ENCODE measurements at places on chromosomes 5 and 9.

DNA sequence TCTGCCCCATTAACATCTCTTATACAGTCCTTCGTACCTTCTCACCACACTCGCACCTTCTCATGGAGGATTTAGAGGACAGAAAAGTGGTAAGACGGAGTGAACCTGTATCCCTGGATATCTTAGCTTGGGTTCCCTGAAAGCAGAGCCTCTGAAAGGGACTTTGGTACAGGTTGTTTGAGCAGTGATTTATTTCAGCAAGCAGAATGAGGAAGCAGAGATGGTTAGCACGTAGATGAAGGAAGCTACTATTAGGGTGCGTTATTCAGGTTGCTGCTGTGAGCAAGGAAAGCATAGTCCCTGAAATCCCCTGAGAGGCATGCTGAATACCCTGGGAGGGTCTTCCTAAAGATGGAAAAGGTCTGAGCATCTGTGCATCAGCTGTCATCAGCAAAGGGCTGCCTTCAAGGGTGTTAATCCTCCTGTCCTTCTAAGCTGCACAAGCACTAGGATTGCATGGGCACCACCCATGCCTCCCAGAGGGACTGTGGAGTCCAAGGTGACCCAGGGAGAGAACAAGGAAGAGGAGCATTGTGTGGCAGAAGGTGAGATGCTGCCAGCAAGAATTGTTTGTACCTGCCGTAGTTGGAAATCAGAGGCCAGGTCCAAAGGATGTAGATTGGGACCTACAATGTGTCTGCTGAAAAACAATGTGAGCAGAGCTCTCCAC lies 273.7 kb downstream of the RASEF start:
- DNase-seq = no peak

DNA sequence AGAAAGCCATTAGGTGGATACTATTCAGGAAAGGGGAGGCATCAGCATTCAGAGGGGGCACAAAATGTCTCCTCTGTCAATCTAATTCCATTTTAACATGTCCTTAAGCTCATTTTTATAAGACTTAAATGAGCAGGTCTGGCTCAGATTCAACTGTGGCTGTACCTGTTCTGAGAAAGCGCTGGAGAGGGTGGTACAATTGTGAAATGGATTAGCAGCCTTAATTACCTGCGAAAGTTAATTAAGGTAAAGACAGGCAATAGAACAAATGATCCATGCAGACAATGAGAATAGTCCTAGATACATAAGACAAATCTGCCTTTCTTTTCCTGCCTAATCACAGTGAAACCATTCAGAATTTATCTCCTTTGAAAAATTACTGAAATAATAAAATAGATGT lies 96.2 kb downstream of the TAF11L14 start:
- no peak for DNase-seq

GRCh38 chr5:176574297-176574591 lies 25.1 kb downstream of the CDHR2 start:
- no peak for DNase-seq

DNA sequence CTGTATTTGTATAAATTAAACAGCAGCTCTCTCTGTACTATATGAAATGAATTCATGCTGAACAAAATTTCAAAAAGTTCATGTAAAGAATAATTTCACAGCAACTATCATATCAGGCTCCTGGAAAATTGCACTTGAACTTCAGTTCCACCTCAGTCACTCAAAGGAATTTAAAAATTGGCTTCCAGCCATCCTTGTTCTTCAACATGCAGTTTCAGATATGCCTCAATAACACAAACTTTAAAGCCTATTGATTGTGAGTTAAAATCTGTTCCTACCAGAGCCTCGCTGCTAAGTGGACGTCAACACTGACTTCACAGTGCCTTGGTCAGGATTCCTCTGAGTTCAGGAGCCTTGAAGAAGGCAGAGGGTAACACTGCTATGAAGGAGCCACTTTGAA lies 418.7 kb upstream of the WWC1 start:
- no peak for DNase-seq

DNA sequence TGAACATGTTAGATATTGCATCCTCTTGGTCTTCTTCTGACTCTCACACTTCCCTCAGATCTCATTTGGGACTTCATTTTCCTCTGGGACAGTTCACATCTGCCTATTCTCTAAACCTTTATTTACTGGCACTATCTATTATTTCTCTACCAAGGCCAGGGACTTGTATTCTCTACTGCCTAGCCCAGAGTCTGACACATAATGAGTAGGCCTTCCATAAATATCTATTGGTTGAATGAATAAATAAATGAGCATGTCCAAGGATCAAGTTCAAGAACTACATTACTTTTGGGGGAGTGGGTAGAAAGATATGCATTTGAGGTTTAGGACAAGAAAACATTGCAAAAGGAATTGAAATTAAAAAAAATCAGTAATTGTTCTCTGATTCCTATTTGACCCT lies 250.3 kb downstream of the TRIM32 start:
- DNase-seq = no peak

DNA sequence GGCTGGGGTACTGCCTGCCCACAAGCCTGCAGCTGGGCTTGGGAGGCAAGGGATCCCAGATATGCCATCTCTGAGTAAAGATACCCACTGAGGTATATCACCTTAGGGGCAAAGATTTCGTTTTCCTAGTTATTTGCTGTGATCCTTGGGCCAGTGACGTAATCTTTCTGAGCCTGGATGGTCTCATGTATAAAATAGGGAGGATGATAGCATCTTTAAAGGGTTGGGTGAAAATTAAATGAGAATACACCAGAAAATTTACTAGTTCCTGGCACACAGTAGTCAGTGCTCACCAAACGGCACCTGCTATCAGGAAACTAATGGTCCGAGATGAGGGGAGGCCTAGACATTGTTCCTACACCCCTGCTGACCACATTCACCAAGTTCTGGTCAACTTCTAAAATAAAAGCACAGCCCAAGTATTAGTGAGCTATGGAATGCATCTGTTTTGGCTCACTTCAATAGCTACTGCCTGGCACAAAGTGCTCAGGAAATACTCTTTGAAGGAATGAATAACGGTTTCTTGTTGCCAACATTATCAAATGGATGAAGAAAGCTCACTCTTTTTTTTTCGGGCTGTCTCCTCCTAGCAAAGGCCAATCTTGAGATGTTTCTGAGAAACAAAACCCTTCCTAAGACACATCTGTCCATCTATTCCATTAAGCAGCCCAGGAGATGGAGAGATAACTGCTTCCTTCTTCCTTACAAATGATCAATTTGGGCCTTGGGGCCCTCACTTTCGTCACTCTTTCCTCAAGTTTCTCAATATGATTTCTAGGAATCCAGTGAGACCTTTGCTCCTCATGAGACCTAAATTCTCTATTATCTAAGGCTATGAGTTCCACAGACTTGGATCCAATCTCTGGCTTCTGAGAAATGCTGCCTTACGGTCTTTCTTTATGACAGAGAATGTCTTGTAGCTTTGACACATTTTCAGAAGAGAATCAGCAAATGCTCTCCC lies 98.2 kb downstream of the DPYSL3 start:
- DNase-seq = no peak

DNA sequence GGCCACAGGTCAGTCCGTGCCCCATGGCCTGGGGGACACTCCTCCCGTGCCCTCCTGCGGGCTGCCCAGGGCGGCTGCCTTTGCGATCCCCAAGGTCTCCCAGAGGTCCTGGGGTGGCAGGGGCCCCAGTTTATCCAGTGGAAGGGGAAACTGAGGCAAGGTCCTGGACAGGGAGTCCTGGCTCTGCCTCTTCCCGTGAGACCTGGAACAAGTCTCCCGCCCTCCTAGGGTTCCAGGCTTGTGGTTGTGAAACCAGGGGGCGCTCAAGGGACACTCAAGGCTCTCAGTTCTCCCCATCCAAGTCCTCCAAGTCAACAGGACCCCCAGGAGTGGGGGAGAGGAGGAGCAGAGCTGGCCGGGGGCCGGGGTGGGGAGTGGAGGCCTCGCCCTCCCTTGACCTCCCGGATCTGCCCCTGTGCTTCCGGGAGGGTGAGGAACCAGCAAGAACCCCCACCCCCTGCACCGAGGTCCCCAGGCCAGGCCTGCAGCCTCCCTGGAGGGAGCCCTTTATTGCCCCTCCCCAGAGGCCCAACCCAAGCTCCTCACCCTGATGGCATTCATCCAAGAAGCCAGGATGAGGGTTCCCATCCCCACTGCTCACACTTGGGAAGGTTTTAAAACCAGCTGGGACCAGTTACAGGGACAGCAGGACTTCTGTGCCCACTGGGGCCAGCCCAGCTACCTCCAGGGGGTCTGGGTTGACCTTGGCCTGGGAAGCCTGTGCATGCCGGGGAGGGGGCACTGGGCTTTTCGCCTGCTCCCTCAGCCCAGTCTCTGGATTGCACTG lies 24.7 kb upstream of the TMEM250 start:
- no peak for DNase-seq

DNA sequence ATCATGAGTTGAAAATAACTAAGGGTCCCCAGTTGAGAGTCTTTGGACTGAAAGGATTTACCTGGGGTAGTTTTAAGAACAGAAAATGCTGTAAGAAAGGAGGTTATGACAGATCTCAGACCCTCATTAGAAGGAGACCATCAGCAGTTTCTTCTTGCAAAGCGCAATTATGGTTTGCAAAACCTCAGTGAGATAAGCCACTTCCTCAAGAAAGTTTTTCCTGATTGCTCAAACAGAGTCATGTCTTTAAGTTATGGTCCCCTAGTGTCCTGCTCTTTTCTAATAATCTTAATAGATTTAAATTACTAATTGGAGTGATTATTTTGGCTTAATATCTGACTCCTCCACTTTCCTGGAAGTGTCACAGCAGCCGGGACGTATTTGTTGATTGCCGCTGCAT lies 293.2 kb upstream of the KLF4 start:
- DNase-seq = no peak

DNA sequence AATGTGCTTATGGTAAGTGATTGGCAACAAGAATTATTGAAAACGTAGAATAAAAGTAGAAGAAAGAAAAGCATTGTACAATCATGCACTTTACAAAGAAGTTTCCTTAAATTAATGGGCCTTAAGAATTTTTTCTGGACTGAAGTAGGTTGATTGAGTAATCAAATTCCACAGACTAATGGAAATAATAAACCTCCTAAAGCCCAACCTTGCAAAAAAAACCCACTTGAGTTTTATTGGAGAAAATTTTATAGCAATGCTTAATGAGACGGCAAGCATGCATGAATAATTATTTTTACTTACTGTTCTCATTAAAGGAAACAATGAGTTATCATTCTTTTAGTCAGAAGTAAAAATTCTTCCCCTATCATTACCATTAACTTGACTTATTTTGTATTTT lies 676.1 kb upstream of the C9orf72 start:
- no peak for DNase-seq

- DNase-seq = no peak
Measured at GRCh38 chr5:119373449-119373858, 17.6 kb downstream of the TNFAIP8 start.

DNA sequence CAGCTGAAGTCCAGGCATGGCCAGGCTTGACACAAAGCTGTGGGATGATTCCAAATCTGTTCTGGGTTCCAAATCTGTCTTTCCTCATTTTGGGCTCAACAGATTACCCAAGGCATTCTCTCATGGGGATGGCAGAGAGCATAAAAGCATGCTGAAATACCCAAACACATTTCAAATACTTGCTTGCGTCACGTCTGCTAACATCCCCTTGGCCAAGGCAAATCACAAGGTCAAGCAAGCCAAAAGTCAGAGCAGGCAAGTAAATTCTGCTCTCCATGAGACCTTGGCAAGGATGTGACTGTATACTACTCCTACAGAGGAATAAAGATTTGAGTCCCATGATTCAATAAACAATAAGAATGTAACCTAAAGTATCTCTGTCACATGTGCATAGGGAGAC lies 306.7 kb downstream of the EPB41L4A start:
- no peak for DNase-seq

DNA sequence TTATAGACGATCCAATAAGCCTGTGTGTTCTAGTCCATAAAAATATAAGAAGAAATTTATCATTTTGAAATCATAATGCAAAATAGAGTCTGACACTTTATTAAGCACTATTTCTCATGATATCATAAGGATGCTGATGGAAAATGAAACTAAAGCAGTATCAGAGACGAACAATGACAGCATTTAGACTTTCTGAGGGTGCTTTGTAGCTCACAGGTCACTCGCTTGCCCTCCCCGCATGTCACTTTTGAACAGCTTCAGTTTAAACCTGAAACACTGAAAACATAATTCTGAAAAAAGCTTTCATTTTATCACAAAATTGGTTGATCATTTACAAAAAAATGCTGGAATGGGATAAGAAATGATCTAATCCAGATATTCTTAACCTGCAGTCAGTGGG lies 247.1 kb downstream of the EBF1 start:
- no peak for DNase-seq

DNA sequence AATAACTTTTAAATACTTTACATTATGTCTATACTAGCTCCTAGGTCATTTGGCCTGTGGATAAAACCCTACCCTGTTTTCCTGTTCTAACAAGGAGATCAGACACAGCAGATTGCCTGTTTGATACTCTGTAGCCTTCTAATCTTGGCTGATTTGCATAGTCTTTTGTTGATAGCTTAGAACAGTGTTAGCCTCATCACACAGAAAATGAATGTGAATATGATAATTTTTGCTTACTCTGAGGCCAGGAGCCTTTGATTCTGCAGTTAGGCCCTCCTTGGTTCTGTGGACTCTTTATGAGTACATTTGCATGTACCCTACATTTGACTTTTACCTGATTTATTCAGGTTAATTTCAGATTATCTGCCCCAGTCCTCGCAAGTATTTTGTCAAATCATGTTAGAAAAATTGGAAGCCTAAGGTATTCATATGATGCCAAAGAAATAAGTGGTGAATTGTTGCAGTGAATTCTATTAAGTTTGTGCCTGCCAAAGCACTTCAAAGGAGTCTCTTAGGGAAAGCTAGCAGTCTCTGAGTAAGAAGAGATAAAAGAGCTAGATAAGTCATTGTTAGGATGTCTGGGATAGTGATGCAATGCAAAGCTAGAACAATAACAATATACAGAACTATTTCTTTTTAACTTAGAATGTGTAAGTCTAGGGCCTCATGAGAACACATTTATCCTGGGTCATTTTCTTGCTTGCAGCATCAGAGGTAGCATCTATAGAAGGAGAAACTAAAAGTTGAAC lies 56.4 kb downstream of the SCAMP1 start:
- DNase-seq = no peak

DNA sequence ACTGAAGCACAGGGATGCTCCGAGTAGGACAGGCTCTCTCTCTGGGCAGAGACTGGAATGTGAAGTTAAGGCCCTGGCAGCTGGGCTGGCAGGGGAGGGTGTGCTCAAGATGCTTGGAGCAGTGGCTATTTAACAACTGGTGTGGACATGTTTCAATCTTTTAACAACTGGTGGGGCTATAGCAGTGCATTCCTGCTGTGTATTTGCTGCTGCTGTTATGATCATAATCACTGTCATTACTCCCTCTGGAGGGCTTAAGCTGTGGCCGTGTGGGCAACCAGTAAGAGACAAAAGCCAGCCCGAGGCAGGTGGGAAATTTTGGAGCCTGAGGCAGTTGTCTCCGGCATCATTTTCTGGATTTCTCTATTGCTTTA lies 33.3 kb upstream of the PTGS1 start:
- DNase-seq = no peak
